ENCODE measurements at places on chromosomes 13 and 19.

DNA sequence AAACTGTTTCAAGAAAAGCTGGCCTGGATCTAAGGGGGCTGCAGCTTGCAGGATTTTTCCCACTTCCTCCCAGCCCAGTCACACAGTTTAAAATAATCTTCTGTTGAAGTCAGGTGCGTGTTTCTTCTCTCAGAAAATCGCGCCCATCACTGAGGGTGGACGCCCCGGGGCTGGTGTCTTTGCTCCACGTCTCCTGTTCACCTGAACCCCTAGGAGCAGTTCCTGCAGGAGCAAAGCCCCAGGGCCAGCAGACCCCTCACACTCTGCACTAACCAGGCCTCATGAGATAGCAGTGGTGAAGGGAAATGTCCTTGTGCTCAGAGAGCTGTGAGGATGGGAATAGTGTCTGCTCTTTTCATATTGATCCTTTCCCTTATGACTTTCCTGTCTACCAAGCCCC, 920 bp upstream of the SIGLEC7 start:
- no peak for DNase-seq

DNA sequence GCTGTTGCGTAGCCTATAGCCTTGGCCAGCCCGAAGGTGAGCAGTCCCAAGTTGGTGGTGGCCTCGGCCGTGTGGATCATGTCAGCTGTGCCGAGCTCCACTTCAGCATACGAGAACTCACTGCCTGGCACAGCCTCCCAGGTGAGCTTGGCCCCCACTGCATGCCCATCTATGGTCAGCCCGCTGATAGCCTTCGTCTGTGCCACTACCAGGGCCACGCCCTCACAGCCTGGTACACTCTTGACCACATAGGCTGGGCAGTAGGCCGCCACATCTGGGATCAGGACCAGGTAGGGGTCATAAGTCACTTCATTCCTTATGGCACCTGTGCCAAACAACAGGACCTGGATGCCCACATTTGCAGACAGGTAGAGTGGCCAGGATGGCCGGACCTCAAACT, 7.4 kb downstream of the FCGBP start:
- no peak for DNase-seq

DNA sequence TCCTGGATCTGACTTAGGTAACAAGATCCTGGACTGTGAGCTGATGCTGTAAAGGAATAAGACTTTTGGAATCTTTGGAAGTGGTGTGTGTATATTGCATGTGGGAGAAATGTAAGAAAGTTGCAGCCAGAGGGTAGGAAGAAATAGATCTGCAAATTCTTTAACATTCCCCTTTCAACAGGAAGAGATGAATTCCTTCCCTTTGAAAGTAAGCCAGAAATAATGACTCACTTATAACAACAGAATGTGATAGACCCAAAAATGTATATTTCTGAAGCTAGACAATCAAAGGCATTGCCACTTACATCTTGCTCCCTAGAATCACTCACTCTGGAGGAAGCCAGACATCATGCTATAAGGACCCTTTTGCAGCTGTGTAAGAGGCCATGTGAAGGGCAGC, 9.8 kb upstream of the SIAH3 start:
- no peak for DNase-seq

DNA sequence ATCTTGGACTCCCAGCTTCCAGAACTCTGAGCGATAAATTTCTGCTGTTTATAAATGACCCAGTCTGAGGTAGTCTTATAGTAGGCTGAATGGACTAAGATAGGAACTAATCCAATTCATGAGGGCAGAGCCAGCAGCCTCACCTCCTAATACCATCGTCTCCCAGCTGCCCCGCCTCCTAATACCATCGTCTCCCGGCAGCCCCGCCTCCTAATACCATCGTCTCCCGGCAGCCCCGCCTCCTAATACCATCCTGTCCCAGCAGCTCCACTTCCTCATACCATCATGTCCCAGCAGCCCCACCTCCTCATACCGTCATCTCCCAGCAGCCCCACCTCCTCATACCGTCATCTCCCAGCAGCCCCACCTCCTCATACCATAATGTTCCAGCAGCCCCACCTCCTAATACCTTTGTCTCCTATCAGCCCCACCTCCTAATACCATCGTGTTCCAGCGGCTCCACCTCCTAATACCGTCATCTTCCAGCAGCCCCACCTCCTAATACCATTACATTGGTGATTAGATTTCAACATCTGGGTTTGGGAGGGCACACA, 2.4 kb upstream of the ARGLU1 start:
- DNase-seq, result peak; percentile 69

DNA sequence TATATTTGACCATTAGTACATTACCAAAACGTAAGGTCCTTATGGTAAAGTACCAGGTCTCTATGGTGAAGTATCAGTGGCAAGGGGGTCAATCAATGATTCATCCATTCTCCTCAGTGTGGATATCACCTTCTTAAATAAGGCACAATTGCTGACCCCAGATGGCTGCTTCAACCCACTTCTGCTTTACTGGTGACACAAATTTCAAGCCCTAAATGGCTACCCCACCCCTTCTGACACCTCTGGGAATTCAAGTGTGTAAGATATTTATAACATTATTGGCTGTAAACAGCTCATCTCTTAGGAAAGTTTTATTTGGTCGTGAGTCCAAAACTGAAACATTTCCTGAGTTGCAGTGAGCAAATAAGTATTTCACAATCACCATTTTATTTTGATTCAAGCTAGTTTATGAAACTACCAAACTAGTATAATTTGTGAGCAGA, 7.9 kb upstream of the WBP4 start:
- DNase-seq, result no peak

DNA sequence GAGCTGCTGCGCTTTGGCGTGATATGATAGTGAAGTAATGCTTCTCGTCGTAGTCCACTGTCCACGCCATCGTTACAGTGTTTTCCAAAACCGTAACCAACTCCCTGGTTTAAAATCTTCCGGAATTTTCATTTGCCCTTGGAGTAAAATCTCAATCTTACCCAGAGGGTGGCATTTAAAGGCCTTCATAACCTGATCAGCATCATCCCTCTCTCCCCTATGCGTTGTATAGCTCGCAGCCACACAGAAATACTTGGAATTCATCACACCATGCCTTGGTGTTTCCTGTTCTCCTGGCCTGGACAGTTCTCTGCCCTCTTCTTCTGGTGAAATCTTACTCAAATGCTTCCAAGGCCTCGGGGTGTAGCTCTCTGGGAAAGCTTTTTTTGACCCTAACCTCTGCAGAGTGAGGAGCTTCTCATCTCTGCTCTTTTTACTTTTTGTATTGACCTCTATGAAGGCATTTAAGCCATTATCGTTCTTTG, 839 bp downstream of the MPHOSPH8 start:
- peak; percentile 14 for DNase-seq

GRCh38 chr13:80962855-80963254, 621.9 kb upstream of the SPRY2 start:
- no peak for DNase-seq

DNA sequence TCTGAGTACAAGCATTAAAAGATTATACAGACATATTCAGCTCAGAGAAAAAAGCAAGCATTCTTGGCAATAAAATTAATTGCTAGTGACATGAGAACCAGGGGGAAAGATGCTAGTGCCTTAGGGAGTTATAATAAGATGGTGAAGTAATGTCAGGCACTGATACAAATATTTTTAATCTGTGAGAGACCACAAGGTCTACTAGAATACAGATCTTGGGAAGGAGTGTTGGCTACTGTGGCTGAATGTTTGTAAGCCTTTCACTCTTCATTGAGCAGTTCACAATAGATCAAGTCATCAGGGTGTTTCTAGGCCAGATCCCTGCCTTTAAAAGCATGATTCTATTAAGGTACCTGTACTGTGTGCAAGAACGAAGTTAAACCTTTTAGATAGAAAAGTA, 16.4 kb downstream of the FREM2 start:
- DNase-seq, result no peak

DNA sequence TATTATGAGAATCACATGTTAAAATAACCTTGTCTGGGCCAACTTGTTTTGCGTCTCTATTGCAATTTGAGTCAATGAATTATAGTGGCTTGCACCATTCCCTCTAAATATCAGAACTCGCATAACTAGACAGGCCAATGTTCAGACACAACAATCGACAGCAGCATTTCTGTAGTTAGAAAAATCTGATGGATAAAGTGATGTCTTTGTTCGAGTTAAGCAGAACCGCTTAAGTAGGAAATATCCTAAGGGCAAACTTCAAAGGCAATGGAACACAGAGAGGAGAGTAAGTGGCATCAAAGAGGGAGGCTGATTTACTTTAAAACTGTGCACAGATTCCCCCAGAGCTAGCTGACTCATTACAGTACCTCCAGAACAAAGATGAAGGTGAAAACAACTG, 333.9 kb downstream of the NALCN start:
- DNase-seq, result no peak

DNA sequence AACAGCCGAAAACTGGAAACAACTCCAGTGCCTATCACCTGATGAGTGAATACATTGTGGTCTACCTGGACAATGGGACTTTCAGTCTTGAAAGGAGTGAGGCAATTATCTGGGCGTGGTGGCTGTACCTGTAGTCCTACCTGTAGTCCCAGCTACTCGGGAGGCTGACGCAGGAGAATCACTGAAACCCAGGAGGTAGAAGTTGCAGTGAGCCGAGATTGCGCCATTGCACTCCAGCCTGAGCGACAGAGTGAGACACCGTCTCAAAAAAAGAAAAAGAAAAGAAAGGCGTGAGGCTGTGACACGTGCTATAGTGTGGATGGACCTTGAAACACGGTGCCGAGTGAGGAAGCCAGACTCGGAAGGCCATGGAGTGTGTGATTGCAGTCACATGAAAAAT, 4.1 kb upstream of the NTN5 start:
- no peak for DNase-seq

DNA sequence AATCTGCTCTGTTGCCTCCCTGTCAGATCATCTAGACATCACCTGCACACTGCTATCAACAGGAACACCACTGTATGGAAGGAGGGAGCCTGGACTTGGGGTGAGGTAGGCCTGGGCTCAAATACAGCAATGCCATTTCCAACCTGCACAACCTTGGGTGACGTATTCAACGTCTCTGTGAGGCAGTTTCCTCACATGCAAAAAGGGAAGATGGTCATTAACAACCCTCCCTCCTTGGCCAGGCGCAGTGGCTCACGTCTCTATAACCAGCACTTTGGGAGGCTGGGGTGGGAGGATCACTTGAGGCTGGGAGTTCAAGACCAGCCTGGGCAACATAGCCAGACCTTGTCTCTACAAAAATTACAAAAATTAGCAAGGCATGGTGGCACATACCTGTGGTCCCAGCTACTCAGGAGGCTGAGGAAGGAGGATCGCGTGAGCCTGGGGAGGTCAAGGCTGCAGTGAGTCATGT, 13.1 kb downstream of the XRCC1 start:
- DNase-seq, result no peak

GRCh38 chr19:988081-988480, 3.9 kb downstream of the WDR18 start:
- no peak for DNase-seq

DNA sequence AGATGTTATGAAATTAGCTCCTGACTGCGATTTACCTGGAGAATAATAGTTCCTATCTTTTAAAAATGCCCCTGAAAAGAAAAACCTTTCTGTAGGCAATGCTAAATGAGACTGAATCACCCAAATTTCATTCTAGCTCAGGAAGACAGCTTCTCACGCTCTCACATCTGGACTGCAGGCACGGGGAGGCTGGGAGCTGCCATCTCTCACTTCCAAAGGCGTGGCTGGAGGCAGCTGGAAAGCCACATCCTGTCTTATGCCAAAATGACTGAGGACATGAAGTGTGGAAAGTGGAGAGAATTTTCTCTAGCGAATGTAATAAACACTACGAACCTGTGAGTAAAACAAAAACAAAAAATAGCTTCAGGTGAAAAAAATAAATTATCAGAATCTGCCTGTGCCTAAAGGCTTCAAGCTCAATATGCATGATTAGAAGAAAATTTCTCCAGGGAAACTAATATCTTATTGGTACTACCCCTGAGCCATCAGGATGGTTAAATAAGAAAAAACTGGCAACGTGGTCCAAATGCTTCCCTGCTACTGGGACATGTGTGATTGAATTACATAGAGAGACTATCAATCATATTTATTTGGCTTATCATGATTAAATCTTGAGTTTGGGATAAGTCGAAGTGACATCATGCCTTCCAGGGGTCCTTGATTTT, 58.1 kb upstream of the UBL3 start:
- no peak for DNase-seq

DNA sequence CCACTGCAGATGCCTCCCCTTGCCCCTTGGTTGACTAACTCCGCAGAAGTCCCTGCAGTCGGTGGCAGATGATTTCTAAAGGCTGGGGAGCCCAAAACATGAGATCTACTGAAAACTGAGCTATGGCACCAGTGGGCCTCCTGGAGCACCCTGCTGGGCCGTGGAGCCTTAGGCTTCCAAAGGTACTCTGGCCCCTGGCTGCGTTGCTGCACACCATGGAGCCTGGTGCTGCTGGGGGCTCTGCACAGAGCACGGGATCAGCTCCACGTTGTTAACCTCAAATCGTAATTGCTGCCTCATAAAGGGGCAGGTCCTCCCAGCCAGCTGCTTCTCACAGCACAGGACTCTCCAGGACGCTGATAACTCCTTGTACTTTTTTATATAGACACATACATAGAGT, 357.5 kb downstream of the NALCN start:
- no peak for DNase-seq

- no peak for DNase-seq
These were observed 15.8 kb upstream of the CLDN10 start for GRCh38 chr13:95536632-95537241.

- DNase-seq, result no peak
These were observed 17.1 kb downstream of the MYO9B start for GRCh38 chr19:17092696-17093095.

Data from endothelial cell (in vitro differentiated cells).